ENCODE measurements at places on chromosomes 4 and X. TPM values are rescaled to one million over a fixed set of nuclear protein-coding genes. Genes with fewer than 3 reads are reported as not detected.

The RHOH gene
- total RNA-seq, result 92.7 TPM

DNA sequence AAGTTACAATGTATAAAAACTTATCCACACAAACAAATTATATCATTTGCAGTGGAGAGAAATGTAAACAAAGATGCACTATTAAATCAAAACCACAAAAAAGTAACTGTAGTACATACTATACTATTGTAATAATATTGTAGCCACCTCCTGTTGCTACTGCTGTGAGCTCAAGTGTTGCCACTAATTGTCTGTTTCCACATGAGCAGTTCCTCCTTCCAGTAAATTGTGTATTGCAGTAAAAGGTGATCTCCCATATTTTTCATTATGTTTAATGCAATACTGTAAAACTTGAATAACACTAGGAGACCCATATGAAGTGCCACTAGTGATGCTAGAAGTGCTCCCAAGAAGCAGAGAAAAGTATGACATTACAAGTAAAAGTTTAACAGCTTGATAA is 11.7 kb downstream of the LIN54 start:
- no peak for DNase-seq

The EMCN gene
- total RNA-seq, result not detected

- no peak for DNase-seq
Measured at GRCh38 chr4:126182786-126183185, 868.0 kb downstream of the FAT4 start.

DNA sequence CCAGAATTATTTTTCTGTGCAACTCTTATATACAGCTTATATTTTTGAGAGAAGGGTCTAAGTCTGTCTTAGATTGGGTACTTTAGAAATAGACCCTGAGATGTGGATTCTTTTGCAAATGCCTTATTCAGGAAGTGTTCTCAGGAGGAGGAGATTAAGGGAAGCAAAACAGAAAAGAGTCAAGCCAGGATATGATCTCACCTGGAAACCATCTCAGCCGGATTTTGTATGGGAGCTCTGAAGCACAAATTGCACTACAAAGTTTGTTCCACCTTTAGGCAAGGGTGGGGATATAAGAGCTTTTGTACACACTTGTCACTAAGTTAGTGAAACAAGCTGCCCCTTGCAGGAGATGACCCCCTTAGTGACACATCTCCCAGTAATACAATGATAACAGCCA is 121.2 kb upstream of the GRPR start:
- DNase-seq, result no peak

The CFAP47 gene
- total RNA-seq, result not detected
